ENCODE measurements at places on chromosomes 1 and 21.
A peak's percentile ranks its signal among the peaks of the same experiment; 100 is the strongest.

DNA sequence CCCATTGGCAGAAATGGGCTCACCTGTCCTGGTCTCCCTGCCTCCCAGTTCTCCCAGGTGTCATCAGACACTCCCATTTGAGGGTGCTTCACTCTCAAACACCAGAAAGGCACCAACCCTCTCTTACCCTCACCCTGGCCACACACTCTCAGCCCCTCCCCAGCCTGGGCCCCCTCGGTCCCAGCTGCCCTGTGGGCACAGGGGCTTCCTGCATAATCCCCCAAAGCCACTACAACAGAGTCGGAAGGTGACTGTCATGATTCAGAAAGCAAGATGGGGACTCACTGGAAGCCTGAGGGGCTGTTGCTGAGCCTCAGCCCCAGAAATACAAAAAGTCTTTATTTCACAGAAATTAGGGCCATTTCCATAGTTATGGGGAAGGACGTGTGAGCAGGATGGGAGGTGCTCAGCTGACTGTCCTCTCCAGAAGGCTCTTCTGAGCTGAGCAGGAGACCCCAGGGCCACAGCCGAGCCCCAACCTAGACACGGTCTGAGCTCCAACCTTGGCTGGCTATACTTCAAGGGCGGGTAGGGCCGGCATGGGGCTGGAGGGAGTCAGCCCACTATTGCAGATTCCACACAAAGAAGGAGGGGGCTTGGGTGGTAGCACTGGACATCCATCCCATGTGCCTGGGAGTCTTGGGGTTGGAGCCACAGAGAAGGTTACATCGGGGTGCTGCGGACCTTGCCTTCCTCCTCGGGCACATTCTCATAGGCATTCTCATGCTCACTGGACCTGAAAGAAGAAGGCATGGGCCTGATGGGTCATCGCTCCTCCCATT lies 6.3 kb downstream of the PDZK1IP1 start:
- no peak for DNase-seq

DNA sequence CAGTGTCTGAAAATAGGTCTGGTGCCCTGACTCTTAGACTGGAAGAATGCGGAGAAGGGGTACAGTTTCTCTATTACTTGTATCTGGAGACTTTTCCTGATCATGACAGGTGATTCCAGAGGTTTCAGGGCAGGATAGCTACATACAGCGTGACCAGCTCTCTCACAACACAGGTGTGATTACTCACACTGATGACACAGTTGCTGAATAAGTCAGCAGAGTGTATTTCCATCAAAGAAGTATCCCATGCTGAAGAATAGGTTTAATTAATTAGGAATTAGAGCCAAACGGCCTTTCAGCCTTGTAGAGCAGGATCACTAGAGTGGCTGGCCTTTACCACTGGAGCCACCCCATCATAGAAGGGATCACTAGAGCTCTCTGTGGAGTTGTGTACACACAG lies 298.6 kb downstream of the LMX1A start:
- no peak for DNase-seq

- DNase-seq: no peak
These were observed 61.2 kb upstream of the MAP10 start for GRCh38 chr1:232743999-232744398.

DNA sequence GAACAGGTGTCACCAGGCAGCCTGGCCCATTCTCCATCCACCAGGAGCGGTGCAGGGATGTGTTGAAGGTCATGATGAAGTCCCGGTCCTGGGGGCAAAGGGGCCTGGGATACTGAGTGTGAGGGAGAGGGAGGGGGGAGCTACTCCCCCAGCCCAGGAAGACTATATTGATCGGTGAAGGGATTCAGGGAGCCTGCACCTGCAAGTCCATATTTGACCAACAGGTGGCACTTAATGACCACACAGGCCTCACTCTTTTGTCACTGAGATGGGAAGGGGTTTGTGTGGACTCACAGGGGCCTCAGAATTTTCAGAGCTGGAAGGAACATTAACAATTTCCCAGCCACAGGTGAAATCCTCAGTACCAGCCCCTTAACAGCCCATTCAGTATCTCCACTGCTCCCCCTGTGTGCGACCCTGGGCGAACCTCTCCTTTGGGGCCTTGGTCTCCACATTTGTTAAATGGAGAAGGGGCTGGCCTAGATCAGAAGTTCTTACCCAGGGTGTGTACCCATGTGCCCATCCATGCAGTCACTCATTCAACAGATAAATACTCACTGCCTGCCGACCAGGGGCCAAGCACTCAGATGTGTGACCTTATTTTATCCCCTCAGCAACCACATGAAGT lies 55.6 kb downstream of the NKAIN1 start:
- peak; percentile 43 for DNase-seq

All from lung (tissue), 17 donors.